ENCODE measurements at places on chromosomes 2 and 18.

DNA sequence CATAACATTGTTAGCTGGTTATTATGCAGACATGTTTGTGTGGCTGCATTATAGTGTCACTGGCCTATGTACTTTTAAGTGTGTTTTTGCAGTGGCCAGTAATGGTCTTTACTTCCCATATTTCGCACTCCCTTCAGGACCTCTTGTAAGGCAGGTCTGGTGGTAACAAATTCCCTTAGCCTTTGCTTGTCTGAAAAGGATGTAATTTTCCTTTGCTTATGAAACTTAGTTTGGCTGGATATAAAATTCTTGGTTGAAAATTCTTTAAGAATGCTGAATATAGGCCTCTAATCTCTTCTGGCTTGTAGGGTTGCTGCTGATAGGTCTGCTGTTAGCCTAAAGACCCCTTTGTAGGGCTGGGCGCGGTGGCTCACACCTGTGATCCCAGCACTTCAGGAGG lies 34.7 kb downstream of the ZC3H8 start:
- no peak for DNase-seq

DNA sequence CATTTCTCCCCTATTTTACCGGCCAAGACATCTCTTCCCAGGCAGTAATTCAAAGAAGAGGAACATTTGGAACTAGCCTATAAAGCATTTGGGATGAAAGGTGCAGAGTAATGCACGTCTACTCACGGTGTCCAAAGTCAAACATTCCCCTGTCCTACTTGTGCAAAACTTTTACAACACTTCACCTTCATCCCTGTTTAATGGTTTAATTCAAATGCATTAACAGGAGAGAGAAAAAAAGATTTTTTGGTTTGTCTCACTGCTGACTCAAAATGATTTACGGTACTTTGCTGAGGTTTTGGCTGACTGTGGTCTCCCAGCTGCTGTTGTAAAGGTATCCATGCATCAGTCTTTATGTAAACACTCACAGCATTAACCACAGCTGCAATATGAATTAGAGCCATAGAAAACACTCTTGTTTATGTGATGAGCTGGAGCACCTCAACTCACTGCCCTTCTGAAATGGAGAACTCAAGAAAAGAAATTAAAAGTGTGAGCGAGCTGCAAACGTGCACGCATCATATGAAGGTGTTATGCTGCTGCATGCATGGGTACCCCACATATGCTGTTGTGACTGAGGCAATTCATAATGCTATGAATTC lies 220.5 kb downstream of the PIEZO2 start:
- DNase-seq = no peak

DNA sequence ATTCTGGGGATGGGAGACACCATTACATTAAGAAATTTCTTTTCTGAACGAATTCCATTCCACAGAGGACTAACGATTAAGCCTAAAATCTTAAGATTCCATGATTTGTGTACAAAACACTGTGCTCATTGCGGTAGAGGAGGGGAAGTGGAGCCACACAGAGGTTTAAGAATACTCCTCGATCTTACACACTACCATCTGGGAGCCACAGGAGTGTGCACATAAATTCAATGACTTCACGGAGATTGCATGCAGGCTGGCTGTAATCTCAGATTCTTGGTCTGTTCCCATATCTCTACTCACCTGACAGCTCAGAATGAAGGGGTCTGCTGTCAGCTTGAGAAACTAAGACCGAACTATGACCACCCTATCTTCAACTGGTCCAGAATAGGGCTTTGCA lies 762 bp downstream of the VPS4B start:
- no peak for DNase-seq

DNA sequence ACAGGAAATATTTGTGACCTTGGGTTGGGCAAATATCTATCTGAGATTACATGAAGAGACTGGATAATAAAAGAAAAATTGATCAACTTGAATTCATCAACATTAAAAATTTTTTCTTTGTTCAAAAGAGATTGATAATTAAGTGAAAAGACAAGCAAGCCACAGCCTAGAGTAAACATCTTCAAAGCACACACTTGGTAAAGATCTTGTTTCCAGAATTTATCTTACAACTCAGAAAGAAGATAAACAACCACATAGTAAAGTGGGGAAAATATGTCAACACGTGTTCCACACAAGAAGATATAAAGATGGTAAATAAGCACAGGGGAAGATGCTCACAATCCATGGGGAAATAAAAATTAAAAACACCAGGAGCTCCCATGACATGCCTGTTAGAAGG lies 195.9 kb downstream of the SOX11 start:
- DNase-seq = no peak

GRCh38 chr2:110712737-110713136 lies 19.6 kb upstream of the ACOXL start:
- DNase-seq = no peak

- no peak for DNase-seq
Measured at GRCh38 chr2:241777170-241777685, 606 bp downstream of the GAL3ST2 start.

GRCh38 chr2:68646303-68646702 lies 2.9 kb downstream of the PROKR1 start:
- DNase-seq = no peak

DNA sequence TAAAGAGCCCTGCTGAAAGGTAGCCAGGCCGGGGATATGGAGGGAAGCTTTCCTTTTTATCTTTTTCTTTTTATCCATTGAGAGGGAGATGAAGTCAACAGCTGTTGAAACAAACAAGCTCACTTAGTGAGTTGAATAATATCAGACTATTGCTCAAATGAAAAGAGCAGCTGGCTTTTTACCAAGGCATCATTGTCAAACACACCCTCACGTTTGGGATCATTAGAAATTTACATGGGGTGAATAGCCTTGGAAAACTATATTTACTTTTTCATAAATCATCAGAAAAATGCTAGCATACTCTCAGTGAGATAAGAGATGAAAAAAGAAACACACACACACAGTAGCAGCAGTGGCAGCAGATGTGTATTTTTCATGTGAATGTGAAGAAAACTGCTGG lies 71.5 kb upstream of the HNMT start:
- DNase-seq = no peak

GRCh38 chr2:196266855-196267254 lies 95.5 kb upstream of the STK17B start:
- no peak for DNase-seq

DNA sequence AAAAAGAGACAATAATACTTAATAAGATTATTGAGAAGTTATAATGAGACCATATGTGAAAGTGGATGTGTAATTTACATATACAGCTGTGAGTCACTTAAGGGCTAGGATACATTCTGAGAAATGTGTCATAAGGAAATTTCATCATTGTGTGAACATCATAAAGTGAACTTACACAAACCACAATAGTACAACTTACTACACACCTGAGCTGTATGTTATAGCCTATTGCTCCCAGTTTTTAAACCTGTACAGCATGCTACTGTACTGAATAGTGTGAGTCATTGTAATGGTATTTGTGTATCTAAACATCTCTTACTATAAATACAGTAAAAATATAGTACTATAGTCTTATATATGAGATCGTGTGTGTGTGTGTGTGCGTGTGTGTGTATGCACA lies 1420.3 kb upstream of the PIK3C3 start:
- DNase-seq = no peak

GRCh38 chr2:611519-611918 lies 65.7 kb downstream of the TMEM18 start:
- DNase-seq = no peak

- DNase-seq = no peak
Measured at GRCh38 chr2:64128943-64129391, 15.3 kb downstream of the PELI1 start.

- DNase-seq = no peak
Measured at GRCh38 chr18:41548521-41549260, 406.3 kb upstream of the PIK3C3 start.

DNA sequence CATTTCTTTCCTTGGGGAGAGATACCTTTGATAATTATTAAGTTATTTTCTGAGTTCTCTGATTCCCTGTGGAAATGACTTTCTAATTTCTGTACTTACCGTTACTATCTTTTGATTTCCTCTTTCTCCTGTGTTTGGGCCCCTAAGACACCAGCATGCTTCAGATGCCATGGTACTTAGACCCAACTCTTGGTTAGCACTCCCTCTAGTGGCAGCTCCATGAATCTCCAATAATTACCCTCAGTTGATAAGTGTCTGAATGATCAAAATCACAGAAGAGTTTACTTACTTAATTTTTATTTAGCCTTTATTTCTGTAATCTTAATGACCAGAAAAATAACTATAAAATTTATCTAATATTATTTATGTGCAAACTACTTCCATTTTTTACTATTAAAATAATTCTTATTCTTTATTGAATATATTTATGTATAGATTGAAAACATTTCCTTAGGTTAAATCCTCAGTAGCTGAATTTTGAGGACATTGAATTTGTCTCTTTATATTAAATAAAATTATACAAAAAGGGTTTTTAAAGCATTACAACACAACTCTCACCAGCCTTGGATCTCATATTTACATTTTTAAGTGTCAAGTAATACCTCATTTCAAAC lies 300.4 kb downstream of the KCNS3 start:
- peak; percentile 52 for DNase-seq

- DNase-seq = peak; percentile 64
Measured at GRCh38 chr18:3869848-3870247, 419.9 kb downstream of the TGIF1 start.

DNA sequence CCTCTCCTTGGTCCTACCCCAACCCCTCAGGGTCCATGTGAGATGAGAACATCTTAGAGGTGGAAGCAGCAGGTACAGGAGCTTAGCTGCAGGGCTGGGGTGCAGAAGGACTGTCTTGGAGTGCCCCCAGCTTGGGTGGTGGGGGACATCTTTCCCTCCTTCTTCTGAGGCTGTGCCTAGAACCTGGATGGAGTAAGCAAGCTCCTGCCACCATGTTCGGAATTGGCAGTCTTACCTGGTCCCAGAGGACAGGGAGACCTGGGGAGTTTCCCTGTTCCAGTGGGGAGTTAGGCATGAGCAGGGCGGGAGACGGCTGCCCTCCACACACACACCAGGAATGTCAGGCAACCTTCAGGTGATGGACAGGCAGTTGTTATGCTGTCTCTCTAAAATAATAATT lies 131.0 kb upstream of the COPS8 start:
- DNase-seq = no peak

- DNase-seq = no peak
Measured at GRCh38 chr2:31244101-31244500, 10.1 kb downstream of the EHD3 start.

- no peak for DNase-seq
Measured at GRCh38 chr2:236636261-236636660, 66.6 kb downstream of the ACKR3 start.

- no peak for DNase-seq
Measured at GRCh38 chr18:43013486-43013885, 102.0 kb downstream of the RIT2 start.

- DNase-seq = no peak
Measured at GRCh38 chr18:36350839-36351469, 53.4 kb downstream of the FHOD3 start.

- DNase-seq = no peak
Measured at GRCh38 chr2:73922681-73923080, 4.0 kb upstream of the DGUOK start.

DNA sequence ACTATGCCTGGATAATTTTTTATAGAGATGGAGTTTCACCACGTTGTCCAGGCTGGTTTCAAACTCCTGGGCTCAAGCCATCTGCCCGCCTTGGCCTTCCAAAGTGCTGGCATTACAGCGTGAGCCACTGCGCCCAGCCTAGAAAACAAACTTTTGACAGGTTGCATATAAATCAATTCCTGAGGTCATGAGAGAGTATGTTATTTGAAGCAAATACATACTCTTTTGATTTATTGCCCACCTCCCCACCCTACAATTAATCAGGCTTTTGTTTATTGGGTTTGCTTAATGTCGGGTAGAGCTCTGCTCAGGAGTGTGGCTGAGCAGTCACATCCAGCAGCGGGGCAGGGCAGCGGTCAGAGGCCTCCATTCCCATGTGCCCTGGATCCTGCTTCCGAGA lies 37.9 kb upstream of the ASB1 start:
- no peak for DNase-seq

DNA sequence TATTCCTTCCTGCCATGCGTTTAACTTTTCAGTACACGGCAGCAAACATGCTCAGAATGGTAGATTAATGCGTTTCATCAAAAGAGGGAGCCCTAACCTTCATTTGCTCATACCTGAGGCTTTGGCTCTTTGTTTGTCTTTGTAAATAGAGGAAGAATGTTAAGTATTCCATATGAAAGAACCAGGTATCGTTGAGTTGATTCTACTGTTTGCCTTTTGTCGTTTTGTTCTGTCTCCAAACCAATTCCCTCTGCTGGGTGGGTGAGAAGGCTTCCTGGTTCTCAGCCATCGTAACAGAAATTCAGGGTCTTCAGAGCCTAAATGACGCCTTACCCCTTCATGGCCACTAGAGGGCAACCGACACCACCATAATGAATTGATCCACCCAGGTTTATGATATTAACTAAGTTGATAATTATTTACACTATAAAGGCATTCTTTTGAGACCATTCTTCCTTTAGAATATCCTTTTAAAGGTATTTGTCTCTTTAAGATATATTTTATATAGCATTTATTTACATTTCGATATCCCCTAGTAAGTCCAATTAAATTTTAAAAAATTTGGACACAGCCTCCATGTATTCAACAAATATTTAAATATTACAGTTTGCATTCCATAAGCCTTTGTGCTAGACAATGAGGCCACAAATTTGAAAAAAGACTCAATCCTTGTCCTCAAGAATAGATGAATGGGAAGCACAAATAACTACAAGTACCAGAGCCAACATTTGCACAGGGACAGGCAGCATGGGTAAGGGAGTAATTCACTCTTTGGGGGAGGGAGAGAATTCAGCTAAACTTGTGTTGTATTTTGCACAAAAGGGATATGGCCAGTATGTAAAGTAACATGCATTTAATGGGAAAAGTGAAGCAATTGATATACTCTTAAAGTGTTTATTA lies 48.1 kb downstream of the TIMM21 start:
- peak; percentile 68 for DNase-seq

GRCh38 chr2:188678882-188679281 lies 295.3 kb upstream of the COL3A1 start:
- no peak for DNase-seq

- no peak for DNase-seq
Measured at GRCh38 chr2:181958726-181959125, 26.9 kb upstream of the PPP1R1C start.

- no peak for DNase-seq
Measured at GRCh38 chr2:25338401-25338800, 3.3 kb downstream of the DNMT3A start.

DNA sequence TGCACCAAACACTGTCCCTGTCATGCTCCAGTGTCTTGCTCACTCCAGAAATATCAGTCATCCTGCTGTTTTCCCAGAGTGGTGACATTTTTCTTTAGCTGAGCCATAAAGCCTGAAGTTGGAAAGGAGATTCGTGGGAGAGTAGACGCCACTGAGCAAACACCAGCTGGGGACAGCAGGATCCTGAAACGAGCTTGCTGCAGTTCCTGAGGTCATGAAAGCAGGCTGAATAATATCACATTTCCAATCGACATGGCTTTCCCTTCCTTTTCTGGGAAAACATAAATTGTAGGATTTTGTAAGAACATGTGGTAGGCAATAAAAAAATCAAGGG lies 276.4 kb downstream of the CDCA7 start:
- DNase-seq = no peak

- DNase-seq = no peak
Measured at GRCh38 chr2:170669909-170670308, 45.2 kb upstream of the SP5 start.

Measured in kidney capillary endothelial cell (primary cell).